Ascending aorta (tissue), 2 donors: ENCODE measurements at places on chromosomes 2 and 18.
A peak's percentile ranks its signal among the peaks of the same experiment; 100 is the strongest.

GRCh38 chr2:190999058-190999457 is 14.9 kb downstream of the STAT1 start:
- no peak overlapping the region for H3K4me3 ChIP-seq
- no peak overlapping the region for H3K27ac ChIP-seq
- H3K36me3 ChIP-seq, result peaks cover 95% of the 10 kb centered on the region
- no peaks in the 10 kb centered on the region for H3K4me1 ChIP-seq
- no peaks in the 10 kb centered on the region for H3K27me3 ChIP-seq

DNA sequence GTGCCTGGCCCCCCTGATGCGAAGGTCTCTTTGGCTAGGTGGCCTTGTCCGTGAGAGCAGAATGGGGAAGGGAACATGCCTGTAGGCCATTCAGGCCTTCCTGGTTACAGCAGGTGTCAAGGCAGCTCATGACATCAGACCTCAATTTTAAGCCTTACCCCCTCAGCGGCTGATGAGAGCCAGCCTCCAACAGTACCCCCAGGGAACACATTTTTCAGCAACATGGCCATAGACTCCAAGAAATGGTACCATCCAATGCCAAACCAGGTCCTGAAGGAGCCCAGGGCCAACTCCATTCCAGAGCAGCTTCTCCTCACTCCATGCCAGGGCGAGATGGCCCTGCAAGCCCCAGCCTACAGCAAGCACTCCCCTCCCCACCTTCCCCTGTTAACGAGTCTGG is 199.2 kb downstream of the SMAD2 start:
- H3K27me3 ChIP-seq, result no peaks in the 10 kb centered on the region
- no peak overlapping the region for H3K4me3 ChIP-seq
- no peak for DNase-seq
- H3K27ac ChIP-seq, result no peak overlapping the region
- H3K4me1 ChIP-seq, result no peaks in the 10 kb centered on the region
- no peaks in the 10 kb centered on the region for H3K36me3 ChIP-seq

GRCh38 chr2:108212671-108213070 is 27.1 kb upstream of the SULT1C3 start:
- no peaks in the 10 kb centered on the region for H3K36me3 ChIP-seq
- H3K4me1 ChIP-seq, result no peaks in the 10 kb centered on the region
- H3K4me3 ChIP-seq, result no peak overlapping the region
- no peaks in the 10 kb centered on the region for H3K27me3 ChIP-seq
- H3K27ac ChIP-seq, result no peak overlapping the region
- DNase-seq, result no peak

DNA sequence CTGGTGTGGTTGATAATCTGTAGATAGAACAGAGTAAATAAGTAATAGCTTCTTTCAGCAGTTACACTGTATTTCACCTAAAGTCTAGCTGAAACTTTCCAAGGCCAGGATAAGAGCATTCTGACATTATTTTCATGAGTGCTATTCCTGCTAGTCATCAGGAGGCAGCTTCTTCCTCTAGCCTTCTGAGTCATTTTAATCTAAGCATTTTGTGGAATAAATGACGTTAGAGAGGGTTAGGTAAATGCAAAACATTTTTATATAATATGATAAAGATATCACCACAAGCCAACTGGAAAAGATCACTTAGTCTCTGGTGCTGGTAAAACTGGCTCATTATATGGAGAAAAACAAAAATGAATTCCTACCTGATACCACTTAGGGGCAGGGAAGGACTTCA is 138.5 kb downstream of the MEP1B start:
- H3K36me3 ChIP-seq, result no peaks in the 10 kb centered on the region
- no peak for DNase-seq
- H3K27ac ChIP-seq, result no peak overlapping the region

DNA sequence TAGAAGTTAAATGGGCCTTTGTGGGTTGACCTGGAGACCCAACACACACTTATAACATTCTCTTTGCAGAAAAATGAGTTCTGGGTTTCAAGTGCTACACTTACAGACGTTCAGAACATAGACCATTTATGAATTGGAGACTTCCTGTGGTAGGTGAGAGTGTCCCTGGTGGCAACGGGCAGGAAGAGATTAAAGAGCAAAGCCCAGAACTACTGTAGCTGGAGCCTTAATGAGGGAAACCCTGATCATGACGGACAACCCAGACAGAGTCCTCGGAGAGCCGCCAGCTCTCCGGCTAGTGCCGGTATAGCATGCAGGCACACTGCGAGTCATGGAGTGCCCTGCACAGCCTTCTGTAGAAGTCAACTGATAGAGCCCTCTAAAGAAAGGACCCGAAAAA is 44.5 kb upstream of the RMDN2 start:
- no peak for DNase-seq
- H3K27ac ChIP-seq, result no peak overlapping the region
- H3K27me3 ChIP-seq, result no peaks in the 10 kb centered on the region
- no peaks in the 10 kb centered on the region for H3K4me1 ChIP-seq

DNA sequence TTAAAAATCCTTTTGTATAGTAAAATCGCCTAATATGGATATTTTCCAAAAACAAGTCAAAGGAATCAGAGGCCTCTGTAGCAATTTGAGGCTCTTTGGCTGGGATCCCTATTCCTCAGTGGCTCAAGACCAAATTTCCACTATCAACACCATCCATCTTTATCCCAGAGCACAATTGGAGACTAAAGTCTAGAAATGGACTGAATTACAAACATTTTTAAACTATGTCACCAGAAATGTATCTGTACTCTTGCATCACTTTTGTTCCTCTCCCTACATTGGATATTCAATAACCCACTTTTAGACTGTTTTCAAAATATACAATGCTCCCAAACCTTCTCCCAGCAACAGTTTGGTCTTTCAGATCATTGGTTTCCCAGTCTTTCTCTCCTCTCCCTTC is 140.4 kb upstream of the KLHL29 start:
- H3K4me1 ChIP-seq, result peaks cover 8% of the 10 kb centered on the region
- H3K4me3 ChIP-seq, result no peak overlapping the region
- H3K27ac ChIP-seq, result no peak overlapping the region
- H3K36me3 ChIP-seq, result no peaks in the 10 kb centered on the region

DNA sequence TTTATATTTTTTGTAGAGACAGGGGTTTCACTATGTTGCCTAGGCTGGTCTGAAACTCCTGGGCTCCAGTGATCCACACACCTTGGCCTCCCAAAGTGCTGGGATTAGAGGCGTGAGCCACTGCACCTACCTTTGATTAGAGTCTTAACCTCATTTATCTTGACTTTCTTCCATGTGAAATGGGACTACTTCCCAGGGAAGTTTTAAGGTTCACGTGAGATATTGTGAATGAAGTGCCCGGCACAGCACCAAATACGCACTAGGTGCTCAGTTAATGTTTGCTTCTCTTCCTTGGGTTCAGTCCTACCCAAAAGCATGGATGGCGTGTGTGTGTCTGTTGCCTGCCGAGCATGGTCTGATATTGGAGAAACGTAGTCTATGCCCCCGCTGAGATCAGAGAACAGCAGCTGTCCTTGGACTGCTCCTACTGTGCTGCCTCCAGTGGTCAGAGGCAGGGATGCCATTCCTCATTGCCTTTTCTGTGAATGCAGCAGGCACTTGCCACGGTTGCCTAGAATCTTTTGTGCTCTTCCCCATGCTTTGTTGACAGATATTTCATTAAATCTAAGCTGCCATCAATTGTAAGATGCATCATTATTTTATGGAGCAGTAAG is 12.3 kb upstream of the TFCP2L1 start:
- H3K27me3 ChIP-seq, result no peaks in the 10 kb centered on the region
- no peaks in the 10 kb centered on the region for H3K36me3 ChIP-seq
- H3K27ac ChIP-seq, result no peak overlapping the region
- no peak for DNase-seq

DNA sequence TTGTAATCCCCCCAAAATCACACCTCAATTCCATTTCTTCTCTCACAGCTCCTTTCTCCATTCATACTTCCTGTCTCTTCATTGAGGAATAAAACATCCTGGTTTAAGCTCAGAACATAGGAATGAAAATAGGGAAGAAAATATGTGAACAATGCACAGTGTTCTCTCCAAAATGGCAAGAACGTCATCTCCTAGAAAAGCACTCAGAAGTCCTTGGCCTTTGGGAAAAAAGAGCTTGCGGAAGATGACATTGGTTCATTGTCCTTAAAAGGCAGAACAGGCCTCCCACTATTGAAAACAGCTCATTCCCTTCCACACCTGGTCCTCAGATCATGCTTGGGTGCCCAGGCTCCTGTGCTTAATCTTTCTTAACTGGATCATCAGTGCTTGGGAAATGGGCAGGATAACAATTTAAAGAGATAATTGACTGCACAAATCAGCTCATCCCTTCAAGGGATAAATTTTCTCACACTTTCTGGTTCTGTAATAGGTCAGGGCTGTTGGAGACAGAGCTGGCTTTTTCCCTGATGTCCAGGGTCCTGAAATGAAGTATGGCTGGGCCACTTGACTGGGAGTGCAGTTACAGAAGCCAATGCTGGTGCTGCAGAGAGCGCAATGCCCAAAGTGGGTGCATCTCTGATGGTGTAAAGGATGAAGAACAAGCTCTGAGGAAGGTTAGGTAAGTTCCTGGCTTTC is 69.2 kb downstream of the MARCHF4 start:
- H3K27ac ChIP-seq, result no peak overlapping the region
- H3K4me1 ChIP-seq, result no peaks in the 10 kb centered on the region
- no peaks in the 10 kb centered on the region for H3K36me3 ChIP-seq
- H3K27me3 ChIP-seq, result no peaks in the 10 kb centered on the region

DNA sequence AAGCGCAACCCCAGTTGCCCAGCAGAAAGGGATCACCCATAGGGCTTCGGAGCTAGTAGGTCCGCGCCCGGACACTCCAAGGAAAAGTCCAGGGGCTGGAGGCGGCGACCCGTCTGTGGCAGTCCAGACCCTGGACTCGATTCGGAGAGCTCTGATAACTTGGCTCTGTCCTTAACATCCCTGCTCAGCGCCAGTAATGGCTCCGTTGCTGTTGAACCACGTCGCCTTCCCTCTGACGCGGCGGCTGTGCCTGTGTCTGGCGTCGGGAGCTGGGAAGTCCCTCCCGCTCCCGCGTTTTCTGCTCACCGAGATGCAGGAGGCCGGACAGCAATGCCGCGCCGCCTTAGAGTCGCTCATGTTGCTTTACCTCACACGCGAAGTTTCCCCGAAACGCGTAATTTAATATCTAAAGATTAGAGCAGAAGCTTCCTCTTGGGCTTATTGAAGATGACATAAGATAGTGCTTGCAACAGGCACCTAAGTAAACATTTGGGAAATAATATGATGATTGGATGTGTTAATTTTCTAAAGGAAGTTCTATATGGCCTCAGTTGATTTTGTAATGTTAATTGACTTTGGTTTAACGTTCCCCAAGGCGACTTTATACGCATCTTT is 1.3 kb upstream of the ZBTB14 start:
- peak overlapping the region; percentile 96 for H3K27ac ChIP-seq
- peak; percentile 93 for DNase-seq
- no peaks in the 10 kb centered on the region for H3K27me3 ChIP-seq

DNA sequence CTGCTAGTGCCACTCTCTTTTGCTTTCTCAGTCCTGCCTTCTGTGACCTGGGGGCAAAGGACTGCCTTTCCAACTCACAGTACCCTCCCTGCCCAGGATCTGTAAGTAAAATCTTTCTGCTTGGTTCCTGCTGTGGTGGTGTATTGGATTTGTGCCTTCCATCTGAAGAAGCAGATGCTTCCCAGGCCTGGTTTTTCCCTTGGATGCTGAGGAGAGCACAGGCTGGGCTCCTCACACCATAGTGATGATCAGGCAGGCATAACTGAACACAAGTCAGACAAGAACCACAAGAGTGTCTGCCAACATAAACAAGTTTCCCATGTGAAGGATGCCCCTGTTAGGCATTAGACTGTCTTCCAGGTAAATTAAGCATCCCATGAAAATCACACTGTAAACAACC is 121.3 kb upstream of the NRXN1 start:
- H3K27me3 ChIP-seq, result no peaks in the 10 kb centered on the region
- H3K4me1 ChIP-seq, result no peaks in the 10 kb centered on the region
- H3K36me3 ChIP-seq, result no peaks in the 10 kb centered on the region
- H3K27ac ChIP-seq, result no peak overlapping the region
- DNase-seq, result no peak

GRCh38 chr2:146917431-146918042 is 927.3 kb upstream of the ACVR2A start:
- no peaks in the 10 kb centered on the region for H3K27me3 ChIP-seq
- H3K36me3 ChIP-seq, result no peaks in the 10 kb centered on the region
- H3K4me1 ChIP-seq, result no peaks in the 10 kb centered on the region
- H3K4me3 ChIP-seq, result no peak overlapping the region
- no peak overlapping the region for H3K27ac ChIP-seq
- DNase-seq, result no peak

GRCh38 chr2:974054-974453 is 23.4 kb downstream of the SNTG2 start:
- H3K27me3 ChIP-seq, result no peaks in the 10 kb centered on the region
- H3K4me3 ChIP-seq, result no peak overlapping the region
- H3K27ac ChIP-seq, result no peak overlapping the region
- H3K4me1 ChIP-seq, result no peaks in the 10 kb centered on the region

DNA sequence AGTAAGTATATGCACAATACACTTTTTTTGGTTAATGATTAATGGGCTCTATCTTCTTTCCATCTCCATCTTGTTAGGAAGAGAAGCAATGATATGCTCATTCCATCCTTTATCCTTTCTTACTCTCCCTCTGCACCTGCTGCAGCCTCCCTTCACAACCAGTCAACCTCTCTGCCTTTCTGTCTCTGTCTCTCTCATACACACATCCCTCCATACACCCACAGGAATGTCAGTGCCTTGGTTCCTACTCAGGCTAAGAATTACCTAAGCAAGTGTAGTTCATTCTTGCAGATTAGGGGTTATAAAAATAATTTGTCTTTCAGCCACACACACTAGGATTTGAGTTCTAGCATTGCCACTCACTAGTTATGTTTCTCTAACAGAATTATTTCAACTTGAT is 45.6 kb downstream of the MAP2 start:
- no peak for DNase-seq
- no peak overlapping the region for H3K27ac ChIP-seq
- no peaks in the 10 kb centered on the region for H3K27me3 ChIP-seq
- no peak overlapping the region for H3K4me3 ChIP-seq
- no peaks in the 10 kb centered on the region for H3K36me3 ChIP-seq

GRCh38 chr2:134501476-134502091 is 217.2 kb downstream of the TMEM163 start:
- no peaks in the 10 kb centered on the region for H3K36me3 ChIP-seq
- H3K27ac ChIP-seq, result no peak overlapping the region
- no peak for DNase-seq

- H3K36me3 ChIP-seq, result no peaks in the 10 kb centered on the region
- H3K27ac ChIP-seq, result no peak overlapping the region
- H3K4me1 ChIP-seq, result no peaks in the 10 kb centered on the region
- DNase-seq, result no peak
- no peaks in the 10 kb centered on the region for H3K27me3 ChIP-seq
These were observed 859.3 kb downstream of the BCL11A start for GRCh38 chr2:59694176-59694575.
